ENCODE measurements at places on chromosomes 6 and 20.

DNA sequence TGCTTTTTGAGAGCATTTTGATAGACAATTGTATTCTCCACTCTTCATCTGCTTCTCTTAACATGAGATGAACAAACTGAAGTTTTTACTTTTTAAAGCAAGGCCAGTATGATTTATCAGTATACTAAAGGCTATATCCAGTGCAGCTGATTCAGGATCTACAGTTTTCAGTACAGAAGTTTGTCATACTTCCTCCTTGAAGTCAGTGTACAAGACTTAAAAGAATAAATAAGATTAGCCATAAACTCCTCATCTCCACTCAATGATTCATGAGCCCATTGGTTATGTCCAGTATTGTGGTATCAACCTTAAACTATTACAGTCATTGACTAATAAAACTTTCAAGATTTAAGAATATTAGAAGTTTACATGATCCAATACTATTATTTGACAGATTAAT, 374.8 kb upstream of the EPHA7 start:
- no peak for DNase-seq

GRCh38 chr6:89140347-89141156, 5.3 kb upstream of the PM20D2 start:
- no peak for DNase-seq

DNA sequence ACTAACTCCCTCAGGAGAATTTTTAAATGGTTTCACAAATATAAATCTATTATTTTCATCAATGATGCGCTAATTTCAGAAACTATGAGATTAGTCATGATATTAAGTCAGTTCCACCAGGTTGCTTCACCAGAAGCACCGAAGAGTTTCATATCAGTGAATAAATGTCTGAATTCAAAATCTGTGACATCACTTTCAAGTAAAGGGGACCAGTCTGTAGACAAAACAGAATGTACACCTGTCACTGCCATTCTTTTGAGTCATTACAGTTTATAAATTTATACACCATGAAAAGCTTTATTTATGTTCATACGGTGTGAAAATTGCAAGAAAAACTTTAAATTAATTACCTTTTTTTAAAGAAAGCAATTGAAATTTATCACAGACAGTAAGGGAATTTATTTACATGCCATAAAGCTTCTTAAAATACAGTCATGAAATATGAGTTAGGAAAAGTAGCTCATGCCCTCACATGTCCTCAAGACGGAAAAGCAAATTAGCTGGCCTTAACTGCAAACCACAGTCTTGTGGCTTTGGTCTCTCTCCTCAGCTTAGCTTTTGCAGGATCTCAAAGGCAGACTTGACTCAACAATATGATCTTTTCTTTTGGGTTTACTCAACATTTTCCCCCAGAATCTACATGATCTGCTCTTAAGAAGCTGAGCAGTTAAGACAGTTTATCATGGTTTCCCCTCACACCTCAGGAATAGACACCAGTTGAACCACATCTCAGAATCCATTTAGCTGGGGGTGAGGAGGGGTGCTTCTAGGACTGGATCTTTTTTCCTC, 177.7 kb upstream of the MCHR2 start:
- no peak for DNase-seq

GRCh38 chr6:24520929-24521546, 26.3 kb downstream of the ALDH5A1 start:
- no peak for DNase-seq

GRCh38 chr6:138115877-138116660, 8.8 kb upstream of the PERP start:
- no peak for DNase-seq

DNA sequence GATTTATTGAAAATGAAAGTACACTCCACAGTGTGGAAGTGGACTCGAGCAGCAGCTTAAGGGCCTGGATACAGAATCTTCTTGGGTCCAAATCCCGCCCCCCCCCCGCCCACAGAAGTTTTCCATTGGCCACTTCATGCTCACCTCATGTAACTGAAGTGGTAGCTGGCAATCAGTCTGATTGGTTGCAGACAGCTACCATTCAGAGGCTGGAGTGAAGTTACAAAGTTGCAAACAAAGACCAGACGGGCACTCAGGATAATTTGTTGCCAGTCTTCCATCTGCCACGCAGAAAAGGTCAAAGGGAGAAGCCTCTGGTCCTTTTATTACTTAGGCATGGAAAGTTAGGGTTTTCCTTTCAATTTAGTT, 25.8 kb upstream of the FABP7 start:
- DNase-seq, result no peak

GRCh38 chr6:111388681-111389080, 94.3 kb downstream of the REV3L start:
- no peak for DNase-seq

GRCh38 chr6:11911538-11911937, 100.6 kb upstream of the HIVEP1 start:
- no peak for DNase-seq

DNA sequence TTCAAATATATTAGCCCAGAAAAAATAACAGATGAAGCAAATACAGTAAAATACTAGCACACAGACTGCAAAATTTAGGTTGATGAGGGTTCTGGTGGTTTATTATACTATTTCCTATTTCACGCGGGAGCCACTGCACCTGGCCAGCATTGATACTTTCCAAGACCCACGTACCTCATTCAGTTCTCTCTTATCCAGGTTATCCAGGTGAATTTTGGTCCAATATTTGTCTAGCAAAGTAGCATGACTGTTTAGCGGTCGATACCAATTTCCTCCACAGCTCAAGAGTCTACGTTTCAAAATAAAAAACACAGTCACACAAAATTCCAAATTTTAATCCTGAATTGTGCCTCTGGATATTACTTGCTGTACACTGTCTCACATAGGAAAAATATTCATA, 34.8 kb downstream of the MDN1 start:
- no peak for DNase-seq

DNA sequence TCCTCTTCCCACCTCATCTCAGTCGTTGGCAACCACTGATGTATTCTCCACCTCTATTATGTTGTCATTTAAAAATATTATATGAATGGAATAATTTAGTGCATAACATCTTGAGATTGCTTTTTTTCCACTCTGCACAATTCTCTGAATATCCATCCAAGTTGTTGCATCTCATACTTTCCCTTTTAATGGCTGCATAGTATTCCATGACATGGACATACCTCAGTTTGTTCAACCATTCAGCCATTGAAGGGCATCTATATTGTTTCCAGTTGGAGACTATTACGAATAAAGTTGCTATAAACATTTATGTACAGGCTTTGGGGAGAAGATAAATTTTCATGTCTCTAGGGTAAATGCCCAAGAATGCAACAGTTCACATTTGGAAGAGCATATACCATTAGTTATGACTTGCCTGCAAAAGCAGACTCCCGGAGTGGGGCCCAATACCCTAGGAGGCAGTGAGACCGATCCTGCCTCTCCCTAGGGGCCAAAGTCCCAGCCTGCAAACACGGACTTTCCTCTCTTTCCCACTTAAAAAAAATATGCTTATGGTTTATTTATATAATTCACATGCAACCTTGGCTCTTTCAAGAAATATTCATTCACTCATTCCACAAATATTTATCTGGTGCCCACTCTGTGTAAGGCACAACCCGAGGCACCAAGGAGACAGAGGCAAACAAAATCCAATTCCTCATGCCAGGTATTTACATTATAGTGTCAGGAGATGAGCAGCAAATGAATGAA, 227.0 kb upstream of the PMEPA1 start:
- no peak for DNase-seq

- no peak for DNase-seq
Observed at GRCh38 chr6:132768051-132768517, 10.4 kb upstream of the VNN2 start.

- no peak for DNase-seq
Observed at GRCh38 chr6:51651132-51651817, 436.1 kb downstream of the PKHD1 start.

GRCh38 chr6:35809809-35810208, 4.7 kb downstream of the LHFPL5 start:
- no peak for DNase-seq

GRCh38 chr6:113645576-113645970, 211.6 kb upstream of the MARCKS start:
- DNase-seq, result peak; percentile 62

DNA sequence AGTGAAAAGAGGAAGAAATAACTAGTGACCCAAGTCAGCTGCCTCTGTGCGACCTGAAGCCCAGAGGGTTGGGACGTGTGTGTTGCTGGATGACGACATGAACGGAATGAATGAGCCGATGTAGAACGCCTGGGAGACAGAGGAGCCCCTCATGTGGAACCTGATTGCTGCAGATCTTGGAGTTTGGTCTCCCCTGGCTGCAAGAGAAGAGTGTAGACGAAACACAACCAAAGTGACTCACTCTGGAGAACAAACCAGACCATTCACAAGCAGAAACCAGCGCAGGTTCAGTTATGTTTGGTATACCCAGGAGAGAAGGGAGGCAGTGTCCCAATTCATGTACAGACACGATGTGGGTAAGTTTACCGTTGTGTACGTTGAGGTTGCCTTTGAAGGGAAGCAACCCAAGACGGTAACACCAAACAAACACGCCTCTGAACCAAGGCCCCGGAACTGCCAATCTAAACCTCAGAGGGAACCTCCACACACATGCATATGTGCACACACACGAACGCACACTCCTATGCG, 265.9 kb downstream of the BMP7 start:
- DNase-seq, result no peak

GRCh38 chr20:49858076-49858585, 45.5 kb downstream of the SLC9A8 start:
- no peak for DNase-seq

DNA sequence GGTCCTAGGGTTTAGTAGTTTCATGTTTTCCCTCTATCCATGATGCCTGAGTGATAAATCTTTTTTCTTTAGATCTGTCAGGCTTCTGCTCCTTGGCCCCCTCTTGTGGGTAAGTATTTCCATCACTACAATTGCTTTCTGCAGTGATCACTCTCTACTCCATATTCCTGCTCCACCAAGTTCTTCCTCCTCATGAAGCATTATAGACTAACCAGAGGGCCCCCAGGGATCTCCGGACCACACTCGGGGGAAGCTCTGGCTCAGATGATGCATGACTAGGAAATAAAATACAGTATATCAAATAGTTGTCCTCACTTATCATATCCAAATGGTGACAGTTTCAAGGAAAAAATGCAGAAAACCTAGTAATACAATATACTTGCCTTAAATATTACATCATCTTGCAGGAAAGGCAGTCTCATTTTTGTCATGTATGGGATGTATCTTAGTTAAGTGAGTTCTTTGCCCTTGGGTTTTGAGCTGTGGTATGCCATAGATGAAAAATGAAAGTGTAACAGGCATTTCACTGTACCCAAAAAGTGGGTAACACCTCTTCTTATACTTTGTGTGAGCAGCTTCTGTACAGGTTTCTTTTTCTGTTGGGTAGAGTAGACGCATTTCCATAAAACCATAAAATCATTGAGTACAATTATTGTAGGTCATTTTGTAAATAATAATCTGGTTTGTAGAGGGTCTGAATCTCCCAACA, 200.9 kb upstream of the EYA4 start:
- DNase-seq, result no peak

GRCh38 chr6:22569281-22570184, at the start of gene HDGFL1:
Gene HDGFL1, plus strand, starts transcription at chr6:22569566. Its CDS starts 10 bp downstream, at chr6:22569576.
- no peak for DNase-seq

DNA sequence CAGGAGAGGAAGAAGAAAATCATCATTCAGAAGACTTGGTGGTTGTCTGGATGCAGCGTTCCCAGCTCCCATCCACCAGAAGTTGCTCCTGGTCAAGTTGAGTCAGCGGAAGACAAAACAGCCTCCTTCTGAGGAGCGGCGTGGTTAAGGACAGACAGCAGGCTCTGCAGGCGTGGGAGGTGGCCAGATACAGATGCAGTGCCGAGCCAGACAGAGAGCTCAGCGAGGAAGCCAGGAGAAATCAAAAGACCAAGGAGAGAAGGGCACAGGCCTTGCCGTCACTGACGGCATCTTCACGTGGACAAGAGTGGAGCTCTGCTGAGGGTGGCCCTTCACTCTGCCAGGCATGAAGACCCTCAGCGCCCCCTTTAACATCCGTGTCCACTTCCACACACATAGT, 158.5 kb downstream of the THBS2 start:
- no peak for DNase-seq
